Sigmoid colon (tissue), 7 donors: ENCODE measurements at places on chromosomes 4 and X.
A peak's percentile ranks its signal among the peaks of the same experiment; 100 is the strongest.

DNA sequence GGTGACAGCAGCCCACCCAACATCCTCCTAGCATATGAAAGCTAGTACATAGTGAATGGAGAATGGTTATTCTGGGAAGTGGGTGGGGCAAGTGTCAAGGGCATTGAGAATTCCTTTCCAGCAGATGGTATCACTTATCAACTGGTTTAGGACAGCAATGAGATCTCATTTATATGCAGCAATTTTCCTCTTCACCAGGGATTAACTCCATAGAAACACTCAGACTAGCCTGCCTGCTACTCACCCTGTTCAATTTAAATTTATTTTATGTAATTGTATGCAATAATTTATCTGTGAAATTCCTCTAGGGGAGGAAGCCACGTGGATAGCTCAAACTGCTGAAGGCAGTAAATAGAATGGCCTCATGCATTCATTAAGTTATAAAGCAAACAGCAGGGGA is 101.6 kb upstream of the MID1IP1 start:
- no peak for DNase-seq

- DNase-seq, result no peak
Observed at GRCh38 chrX:68196939-68197791, 236.1 kb downstream of the OPHN1 start.

DNA sequence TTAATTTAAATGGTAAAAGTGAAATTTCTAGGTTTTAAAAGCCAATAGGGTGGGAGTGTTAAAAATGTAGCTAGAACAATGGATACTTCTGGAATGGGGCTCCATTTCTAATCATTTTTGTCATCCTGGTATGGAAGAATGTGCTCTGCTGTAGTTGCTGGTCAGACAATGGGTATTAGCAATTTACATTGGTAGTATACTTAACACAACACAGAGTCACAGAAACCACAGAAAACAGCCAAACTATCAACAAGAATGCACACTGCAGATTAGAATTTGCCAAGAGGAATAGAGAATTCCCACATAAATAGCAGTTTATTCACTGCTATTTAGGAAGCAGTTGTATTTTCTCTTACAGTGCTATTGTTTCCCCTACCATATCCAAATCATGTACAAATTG is 319.6 kb downstream of the PPP3CA start:
- no peak for DNase-seq

DNA sequence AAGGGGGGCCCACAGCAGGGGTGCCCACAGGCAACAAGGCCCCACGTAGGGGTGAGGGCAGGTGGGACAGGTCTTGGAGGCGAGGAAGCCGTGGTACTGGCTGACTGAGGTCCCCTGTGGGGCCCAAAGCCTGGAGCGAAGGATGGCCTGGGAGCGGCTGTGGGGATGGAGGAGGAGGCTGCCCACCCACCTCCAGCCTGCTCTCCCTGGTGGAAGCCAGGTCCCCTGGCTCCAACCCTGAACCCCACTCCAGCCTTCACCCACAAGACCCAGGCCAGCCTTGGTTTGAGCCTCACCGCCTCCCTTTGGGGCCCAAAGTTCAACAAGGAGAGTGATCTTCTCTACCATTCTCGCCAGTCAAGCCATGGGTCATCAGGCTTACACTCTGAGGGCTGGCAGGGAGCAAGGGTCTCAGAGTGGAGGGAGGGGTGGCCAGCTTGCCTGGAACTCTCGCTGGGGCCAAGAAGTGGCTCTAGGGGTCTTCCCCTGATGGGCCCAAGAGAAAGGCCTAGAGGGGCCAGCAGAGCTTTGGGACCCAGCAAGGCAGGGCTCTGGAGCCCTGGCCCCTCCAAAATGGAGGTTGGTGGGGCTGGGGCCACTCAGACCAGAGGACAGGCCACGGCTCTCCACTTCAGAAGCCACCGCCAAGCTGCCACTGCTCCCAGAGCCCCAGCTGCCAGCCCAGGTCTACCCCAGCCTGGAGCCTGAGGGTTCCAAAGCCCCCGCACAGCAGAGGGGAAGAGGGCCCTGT is 5.0 kb downstream of the PNCK start:
- peak; percentile 57 for DNase-seq

GRCh38 chrX:23766650-23767551 is 16.1 kb upstream of the SAT1 start:
- no peak for DNase-seq

DNA sequence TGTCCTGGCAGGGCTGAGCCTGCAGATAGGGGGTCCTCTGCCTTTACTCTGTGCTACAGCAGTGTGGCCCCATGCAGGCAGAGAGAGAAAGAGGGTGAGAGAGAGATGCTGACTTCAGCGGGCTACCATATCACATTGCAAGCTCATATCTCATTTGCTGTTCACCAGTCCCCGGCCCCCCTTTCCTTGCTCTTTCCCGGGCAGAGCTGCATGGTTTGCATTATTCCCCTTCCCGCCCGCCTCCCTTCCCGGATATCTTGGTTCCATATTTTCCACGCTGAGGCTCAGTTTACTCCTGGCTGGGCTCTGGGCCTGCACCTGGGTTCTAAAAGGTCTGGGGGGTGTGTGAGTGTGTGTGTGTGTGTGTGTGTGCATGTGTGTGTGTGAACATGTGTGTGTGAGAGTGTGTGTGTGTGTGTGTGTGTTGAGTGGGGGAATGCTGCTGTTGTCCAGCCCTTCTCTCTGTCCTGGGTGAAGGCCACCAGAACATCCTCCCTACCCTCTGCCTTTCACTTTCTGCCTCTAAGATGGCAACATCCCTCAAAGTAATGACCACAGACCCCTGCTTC is 63.5 kb downstream of the PJA1 start:
- DNase-seq, result no peak

- DNase-seq, result no peak
Observed at GRCh38 chr4:14083150-14083549, 455.6 kb upstream of the BOD1L1 start.

DNA sequence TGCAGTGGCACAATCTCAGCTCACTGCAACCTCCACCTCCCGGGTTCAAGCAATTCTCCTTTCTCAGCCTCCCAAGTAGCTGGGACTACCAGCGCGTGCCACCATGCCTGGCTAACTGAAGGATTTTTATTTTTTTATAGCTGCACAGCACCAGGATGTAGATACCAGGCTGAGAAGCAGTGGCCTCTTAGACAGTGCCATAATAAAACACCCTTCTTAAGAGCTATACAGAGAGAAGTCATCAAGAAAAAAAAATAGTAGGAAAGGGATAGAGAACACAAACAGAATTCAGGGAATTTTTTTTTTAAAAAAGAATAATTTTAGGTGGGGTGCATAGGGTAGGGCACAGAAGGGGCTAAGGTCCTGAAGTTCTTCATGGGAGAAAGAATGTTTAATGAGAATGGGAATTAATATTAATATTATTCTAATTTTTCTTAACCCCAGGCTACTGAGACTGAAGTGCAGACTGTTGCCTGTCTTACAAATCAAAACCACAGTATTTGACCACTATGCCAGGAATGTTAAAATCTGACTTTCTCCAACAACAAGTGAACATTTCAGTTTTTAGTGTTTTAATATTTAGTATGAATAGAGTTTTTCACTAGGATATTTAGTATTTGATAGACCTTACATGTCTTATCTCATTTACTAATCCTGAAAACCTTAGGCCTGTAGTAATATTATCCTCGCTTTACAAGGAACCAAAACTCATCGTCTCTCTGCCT is 146.7 kb downstream of the KCNIP4 start:
- no peak for DNase-seq

- no peak for DNase-seq
Observed at GRCh38 chr4:150799207-150799606, 215.9 kb downstream of the LRBA start.

GRCh38 chr4:109051054-109051453 is 251.4 kb downstream of the COL25A1 start:
- DNase-seq, result no peak

DNA sequence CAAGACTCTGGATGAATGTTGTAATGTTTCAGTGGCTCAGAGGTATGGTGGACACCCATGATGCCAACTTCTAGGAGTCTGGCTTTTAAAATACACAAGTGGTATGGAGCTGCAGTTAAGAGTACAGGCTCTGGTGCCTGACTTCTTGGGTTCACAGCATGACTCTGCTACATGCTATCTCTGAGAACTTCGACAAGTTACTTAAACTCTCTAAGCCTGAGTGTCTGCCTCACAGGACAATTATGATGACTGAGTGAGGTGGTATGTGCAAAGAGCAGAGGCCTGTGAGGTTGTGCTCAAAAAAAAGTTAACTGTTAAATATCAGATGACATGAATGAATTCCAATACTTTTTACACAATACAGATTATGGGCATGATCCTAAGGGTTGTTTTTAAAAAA is 90.9 kb upstream of the SRD5A3 start:
- DNase-seq, result no peak

DNA sequence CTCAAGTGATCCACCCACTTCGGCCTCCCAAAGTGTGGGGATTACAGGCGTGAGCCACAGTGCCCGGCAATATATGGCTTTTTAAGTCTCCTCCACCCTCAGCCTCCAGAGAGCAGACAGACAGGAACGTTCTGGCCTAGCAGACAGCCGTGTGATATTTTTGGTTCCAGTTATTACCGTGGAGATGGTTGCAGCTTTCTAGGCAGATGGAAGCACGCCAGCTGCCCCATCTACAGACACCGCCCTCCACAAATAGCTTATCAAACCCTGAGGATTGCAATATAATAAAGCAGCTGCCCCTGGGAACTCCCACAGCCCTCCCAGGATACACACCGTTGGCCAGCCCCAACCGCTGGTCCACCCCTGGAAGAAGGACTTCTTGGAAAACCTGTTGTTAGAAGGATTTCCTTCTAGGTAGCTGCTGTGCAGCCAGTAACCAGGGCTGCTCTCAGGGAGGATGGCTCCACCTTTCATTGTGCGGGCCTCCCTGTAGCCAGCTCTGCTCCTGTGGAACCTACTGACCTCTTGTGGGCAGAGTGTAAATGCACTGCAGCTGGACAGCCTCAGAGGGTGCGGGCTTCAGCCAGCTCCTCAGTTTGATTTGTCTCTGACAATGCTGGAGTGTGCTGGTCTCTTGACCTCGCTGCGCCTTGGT is 44.0 kb downstream of the SLC25A5 start:
- DNase-seq, result peak; percentile 73

- no peak for DNase-seq
Observed at GRCh38 chr4:115187136-115187535, 73.7 kb upstream of the NDST4 start.

DNA sequence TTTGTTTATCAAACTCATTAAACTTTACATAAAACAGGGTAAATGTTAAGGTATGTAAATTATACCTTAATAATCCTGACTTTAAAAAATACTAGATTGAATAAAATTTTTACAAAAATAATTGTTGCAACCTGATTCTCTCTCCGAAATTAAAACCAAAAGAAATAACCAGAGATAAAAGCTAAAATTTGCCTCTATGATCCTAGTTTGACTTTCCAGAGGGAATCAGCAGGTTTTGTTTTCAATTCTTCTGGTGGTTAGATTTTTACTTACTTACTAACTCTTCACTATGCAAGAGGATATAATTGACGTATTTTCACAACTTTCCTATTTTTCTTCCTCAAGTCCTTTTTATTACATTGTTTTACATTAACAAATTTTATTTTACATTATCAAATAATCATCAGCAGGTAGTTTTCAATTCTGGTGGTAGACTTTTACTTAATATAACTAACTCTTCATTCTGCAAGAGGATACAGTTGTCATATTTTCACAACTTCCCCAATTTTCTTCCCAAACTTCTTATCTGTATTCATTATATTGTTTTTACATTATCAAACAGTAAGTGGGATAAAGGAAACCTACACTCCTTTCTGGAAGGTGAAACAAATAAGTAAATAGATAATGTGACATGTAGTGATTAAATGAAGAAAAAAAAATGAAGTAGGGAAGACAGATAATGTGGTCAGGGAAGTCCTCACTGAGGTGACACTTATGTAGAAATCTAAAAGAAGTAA is 52.2 kb downstream of the TBCK start:
- DNase-seq, result no peak

DNA sequence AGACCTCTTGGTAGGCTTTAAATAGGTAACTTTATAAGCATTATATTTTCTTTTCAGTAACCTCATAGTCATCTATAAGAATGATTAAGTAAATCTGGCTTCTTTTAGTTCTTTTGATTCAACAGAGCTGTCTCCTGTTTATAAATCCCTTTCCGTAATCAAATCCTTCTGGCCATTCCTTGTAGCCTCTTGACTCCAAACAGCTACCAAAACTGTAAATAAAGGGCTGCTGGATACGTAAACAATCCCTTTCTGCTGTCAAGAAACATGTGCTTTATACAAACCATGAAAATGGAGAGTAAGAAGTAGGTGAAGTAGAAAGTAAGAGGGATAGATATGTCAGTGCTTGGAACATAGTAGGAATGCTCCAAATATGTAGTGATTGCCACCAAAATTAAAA is 183.2 kb upstream of the CASK start:
- no peak for DNase-seq

DNA sequence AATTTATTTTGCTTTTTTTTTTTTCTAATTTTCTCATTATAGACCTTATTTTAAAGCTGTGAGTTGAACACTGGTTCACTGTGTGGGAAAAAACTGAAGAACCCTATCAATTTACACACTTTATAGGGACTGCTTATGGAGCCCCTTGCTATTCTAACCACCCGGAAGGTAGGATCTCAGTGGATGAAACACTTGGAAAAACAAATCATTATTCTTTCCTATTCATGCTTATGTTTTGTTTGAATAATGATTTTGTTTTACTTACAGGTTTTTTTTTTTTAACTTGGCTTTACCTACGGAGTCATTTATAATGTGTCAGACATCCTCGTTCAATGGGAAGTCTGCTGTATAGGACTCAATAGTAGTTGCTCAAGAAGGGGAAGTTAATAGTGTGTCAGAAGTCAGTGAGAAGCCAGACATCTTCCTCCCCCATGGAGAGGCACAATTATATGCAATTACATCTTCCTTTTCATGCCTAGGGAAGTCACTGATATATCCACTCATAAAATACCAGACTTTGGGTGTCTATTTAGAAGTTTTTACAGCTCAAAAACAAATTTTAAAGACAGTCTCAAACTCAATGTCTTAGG is 113.2 kb downstream of the ARSF start:
- no peak for DNase-seq

GRCh38 chr4:48970471-48970921 is 15.6 kb upstream of the CWH43 start:
- DNase-seq, result no peak

DNA sequence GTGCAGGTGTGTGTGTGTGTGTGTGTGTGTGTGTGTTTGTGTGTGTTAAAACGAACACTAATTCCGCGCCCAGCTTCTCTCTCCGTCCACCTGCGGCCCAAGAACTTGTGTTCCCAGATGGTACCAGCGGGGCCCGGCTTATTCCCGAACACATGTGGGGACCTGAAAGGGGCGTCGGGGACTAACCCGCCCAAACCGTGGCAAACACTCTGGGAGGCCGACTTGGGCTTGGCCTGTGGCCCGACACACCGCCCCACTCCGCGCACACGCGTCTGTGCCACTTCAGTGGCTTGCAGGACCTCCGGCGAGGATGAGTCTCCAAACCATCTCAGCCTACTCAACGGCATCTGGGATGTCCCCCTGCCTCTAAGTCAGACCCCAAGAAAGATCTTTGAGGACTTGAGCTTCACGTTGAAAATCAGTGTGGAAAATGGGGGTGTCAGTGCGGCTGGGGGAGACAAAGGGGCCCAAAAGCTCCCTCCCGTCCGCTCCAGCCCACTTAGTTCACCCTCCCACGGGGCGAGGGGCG is 790 bp upstream of the HHIP start:
- no peak for DNase-seq
